ENCODE measurements at places on chromosomes 4 and X.

GRCh38 chr4:128286474-128287058 lies 1.0 kb downstream of the PGRMC2 start:
- DNase-seq, result peak; percentile 28

- no peak for DNase-seq
These were observed 221.2 kb upstream of the PABPC4L start for GRCh38 chr4:134422776-134423175.

DNA sequence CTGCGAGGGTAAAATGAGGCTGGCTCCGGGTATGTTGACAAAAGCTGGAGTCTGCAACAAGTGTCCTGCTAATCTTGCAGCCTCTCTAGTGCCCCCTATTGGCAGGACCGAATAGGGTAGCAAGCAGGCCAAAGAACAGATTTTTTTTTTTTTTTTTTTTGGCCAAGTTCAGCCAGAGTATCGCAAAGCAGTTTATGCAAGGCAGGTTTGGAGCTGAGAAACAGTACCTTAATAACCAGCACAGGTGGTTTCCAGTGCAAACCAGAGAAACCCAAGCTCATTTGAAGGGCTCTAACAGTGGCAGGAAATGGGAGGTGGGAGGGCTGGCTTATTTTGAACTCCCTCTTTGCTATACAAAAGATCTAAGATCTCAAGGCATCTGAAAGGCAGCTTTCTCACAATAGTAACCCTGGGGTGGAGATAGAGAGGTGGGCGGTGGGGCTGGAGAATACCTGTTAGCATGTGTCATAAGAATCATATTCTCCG lies 38.2 kb upstream of the OCIAD2 start:
- DNase-seq, result peak; percentile 67

DNA sequence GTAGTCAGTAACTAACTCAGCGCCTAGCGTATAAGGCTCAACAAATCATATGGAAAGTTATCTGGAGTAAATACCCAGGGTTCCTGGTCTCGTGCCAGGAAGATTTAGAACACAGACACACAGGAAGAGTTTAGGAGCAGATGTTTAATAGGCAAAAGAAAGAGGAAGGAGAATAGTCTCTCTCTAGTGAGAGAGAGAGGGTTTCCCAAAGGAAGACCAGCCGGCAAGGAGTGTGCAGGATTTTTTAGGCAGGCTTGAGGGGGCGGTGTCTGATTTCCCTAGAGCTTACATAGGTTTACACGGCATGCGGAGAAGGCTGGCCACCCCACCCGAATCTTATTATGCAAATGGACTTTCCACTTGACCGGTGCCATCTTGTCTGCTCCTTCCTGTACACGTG lies 284.0 kb upstream of the FRG1 start:
- no peak for DNase-seq

GRCh38 chr4:1726146-1726934 lies 5.0 kb downstream of the TACC3 start:
- DNase-seq, result peak; percentile 93

- no peak for DNase-seq
These were observed 49.3 kb upstream of the FAM9A start for GRCh38 chrX:8850478-8850877.

DNA sequence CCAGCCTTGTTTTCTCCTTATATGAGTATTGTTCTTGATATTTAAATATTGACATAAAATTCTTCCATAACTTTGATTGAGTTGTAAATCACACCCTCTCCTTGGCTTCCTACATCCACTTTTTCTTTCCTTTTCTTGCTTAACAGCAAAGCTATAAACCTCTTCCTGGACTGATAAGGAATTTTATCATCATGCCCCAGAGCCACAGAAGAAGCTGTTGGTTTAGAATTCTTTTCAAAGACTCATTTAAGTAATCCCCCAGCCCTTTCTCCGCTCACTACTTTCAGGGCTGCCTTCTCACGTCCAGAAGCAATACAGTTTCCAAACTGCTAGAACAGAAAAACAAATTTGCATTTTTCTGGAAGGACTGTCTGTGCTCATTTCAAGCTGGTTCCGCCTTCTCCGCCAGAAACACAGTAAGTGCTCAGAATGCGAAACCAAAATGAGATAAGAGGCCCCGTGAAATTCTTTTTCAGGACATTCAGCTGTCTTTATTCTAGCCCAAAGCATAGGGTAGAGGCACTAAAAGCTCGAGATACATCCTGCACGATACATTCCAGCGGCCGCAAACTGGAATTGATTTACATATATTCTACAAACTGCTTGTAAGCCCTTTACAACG lies 849 bp downstream of the MID1 start:
- DNase-seq, result no peak

DNA sequence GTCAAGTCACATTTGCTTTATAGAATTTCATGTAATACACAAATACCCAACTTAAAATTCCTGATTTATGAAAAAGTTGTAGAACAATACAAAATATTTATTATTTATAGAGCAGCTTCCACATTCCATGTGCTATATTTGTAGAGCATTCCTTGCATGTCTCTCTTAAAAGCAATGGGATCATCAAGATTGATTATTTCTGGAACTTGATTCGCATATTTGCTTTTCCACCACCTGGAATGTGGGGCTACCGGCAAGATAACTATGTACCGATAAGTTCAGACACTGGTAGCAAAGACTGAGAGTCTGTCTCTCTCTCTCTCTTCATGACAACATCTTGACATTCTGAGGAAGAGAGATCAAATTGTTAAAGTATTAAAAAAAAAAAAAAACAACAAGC lies 59.3 kb downstream of the MAPK10 start:
- no peak for DNase-seq

GRCh38 chrX:150155436-150156035 lies 207.6 kb upstream of the MAMLD1 start:
- no peak for DNase-seq

GRCh38 chr4:169259271-169259670 lies 11.5 kb downstream of the SH3RF1 start:
- no peak for DNase-seq

DNA sequence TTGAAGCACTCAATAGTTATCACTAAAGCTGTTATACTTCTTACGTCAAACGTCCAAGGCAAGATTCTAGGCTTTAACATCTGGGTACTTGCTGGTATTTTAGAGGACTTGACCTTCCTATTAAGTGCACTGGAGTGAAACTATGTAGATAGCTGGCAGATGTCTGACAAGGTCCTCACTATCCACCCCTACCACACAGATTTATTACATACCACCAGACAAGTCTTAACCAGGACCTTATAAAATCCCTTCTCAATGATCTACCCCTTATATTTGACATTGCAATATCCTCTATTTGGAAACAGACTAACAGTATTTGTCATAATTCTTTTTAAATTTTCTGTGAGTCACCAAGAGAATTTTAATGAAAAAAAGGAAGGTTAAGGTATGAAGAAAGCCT lies 78.8 kb downstream of the PDGFC start:
- DNase-seq, result no peak

- DNase-seq, result no peak
These were observed 111.1 kb upstream of the ACSL4 start for GRCh38 chrX:109843963-109844751.

DNA sequence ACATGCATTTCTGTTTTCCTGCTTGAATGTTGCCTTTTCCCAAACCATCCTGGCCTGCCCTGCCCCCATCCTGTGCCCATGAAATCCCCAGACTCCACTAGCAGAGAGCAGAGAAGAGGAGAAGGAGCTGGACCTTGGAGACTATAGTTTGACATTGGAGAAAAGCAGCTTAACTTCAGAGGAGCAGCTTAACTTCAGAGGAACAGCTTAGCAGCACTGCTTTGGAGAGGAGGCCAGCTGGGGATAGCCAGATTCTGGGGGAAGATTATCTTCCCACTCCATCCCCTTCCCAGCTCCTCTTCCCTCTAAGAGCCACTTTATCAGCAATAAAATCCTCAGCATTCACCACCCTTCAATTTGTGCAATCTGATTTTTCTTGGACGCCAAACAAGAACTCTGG lies 443.0 kb downstream of the PCDH10 start:
- no peak for DNase-seq

DNA sequence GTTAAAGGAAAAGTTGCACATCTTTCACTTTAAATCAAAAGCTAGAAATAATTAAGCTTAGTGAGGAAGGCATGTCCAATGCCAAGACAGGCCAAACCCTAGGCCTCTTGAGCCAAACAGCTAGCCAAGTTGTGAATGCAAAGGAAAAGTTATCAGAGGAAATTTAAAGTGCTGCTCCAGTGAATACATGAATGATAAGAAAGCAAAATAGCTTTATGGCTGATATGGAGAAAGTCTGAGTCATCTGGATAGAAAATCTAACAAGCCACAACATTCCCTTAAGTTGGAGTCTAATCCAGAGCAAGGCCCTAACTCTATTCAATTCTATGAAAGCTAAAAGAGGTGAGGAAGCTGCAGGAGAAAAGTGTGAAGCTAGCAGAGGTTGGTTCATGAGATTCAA lies 23.8 kb downstream of the NPFFR2 start:
- DNase-seq, result no peak

DNA sequence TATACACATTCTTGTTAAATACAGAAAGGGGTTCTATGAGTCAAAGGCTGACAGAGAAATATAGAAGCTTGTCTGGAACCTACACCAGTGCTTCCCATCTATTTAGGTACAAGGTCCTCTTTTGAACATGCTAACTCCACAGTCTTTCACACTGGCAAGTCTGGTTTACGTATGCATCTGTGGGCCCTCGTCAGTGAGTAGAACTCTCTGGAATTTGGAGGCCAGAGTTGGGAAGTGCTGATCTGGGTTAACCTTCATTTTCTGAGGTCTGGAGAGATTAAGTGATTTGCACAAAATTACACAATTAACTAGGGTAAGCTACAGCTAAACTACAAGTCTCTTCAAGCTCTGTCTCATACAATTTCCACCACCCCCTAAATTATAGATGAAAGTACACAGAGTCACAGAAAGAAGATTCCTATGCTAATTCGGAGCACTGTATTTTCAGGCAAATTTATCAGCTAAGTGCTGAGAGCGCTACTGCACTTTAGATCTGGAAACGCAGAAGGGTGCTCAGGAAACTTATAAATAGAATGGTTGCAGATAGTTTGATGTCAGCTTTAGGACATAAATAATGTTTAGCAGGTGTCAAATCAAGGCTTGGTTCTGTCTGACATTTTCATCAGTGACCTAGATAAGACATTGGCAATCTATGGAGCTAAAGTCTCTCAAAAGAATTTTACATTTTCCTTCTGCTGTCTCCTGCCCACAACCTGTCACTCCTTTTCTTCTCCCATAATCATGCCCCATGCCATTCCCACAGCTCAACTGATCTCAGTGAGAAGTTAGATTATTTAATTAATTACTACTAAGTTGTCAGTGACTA lies 43.0 kb upstream of the PDLIM5 start:
- DNase-seq, result no peak
